ENCODE measurements at places on chromosomes 2 and 18.

GRCh38 chr18:57219964-57220363 lies 73.1 kb downstream of the BOD1L2 start:
- no peak for DNase-seq

GRCh38 chr2:152580714-152581113 lies 136.5 kb downstream of the PRPF40A start:
- DNase-seq, result no peak

- no peak for DNase-seq
These were observed 3.1 kb upstream of the FLACC1 start for GRCh38 chr2:201360256-201360655.

GRCh38 chr2:138298120-138298814 lies 203.3 kb upstream of the SPOPL start:
- DNase-seq, result no peak

- no peak for DNase-seq
These were observed 2.6 kb downstream of the SFTPB start for GRCh38 chr2:85665264-85665937.

DNA sequence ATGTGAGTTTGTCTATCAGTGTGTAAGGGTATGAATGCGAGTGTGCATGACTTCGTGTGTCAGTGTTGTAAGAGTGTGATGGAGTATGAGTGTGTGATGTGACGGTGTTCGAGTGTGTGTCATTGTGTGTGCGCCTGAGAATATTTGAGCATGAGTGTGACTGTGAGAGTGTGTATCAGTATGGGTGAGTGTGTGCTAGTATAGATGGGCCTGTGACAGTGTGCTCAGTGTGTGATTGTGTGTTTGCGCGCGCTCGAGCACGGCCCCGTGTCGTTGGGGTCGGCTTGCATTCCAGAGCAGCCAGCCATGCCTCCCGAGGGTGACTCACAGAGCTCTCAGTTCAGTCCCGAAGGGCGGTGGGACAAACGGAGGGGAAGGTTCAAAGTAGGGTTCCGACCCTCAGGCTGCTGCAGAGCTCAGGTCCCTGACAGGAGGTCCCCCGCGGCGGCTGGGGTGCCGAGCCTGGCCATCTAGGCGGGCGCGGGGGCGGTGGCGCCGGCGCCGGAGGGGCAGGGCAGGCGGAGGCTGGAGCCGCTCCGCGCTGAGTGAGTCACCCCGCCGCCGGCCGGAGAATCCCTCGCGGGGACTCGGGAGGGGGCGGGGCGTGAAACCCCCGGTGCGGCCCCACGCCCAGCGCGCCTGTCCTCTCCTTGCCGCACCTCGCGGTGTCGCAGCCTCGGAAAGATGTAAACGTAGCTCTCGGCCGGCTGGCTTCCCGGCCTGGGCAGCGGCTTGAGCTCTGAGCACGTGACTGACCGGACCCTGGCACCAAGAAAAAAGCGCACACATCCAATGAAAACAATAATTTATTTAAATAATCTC lies 3.8 kb downstream of the DLX2 start:
- DNase-seq, result no peak

DNA sequence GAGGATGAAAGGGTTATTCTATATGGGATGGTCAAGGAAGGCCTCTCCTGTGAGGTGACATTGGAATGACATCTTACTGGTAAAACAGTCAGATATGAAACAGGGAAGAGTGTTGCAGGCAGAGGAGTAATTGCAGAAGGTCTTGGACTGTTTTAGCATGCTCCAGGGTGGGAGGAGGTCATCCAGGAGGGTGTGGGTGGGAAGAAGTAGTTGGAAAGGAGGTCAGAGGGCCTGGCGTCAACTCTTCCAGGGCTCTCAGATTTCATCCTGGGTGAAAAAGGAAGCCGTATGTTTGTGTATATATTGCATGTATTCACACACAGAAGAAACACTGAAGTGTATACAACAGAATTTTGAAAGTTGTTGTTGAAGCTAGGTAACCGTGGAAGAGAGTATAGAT lies 48.2 kb downstream of the ATP9B start:
- no peak for DNase-seq

DNA sequence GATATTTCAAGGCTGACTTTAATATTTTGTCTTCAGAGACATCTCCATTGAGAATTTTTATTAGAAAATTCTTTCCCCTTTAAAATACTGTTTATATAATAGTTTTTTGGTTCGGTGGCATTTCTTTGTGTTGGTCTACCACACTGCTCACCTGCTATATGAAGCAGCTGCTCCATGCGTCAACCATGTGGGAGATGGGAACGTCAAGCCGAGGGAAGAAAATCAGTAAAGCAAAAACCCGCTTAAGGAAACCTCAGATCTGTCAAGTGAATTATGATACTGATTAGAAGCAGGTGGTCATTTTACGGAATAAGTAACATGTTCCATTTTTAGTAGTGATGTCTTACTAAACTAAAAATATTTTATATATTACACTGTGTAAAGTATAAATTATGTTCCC lies 5.6 kb upstream of the TMEM17 start:
- DNase-seq, result no peak

GRCh38 chr2:130807659-130808385 lies 28.9 kb upstream of the ARHGEF4 start:
- DNase-seq, result no peak

DNA sequence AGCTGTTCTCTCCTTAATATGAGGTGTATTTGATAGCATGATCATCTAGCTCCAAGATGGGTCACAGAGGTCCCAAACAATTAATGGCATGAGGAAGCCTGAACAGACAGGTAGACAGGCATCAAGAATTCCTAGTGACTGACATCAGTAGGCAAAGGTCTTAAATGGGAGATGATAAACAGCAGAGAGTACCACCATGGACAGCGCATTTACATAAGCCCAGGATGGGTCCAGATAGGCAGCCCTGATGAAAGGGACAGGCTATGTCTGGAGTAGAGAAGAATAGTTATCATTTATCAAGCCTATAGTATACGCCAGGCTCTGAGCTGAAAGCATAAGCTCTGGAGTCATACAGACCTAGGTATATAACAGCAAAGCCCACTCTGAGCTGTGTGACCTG lies 434.7 kb upstream of the SETBP1 start:
- DNase-seq, result no peak

DNA sequence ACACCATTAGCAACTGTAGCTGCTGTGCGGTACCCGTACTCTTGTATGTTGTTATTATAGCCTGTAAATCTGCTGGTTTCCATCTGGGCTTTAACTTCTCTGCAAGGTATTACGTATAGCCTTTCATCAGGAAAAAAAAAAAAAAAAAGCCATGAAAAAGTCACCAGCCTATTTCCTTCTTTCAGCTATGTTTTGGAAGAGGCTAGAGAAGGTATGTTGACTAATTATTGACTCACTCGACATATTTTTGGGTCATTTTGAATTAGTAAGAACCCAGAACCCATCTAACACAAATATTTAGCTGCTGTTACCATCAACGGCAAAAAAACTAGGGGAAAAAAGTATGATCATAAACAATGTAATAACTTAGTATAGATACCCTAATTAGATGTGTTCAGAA lies 1395.6 kb downstream of the SUCLG1 start:
- DNase-seq, result no peak

- no peak for DNase-seq
These were observed 4.8 kb downstream of the REG1B start for GRCh38 chr2:79082987-79083386.

GRCh38 chr2:54628418-54628817 lies 95.0 kb upstream of the EML6 start:
- no peak for DNase-seq

DNA sequence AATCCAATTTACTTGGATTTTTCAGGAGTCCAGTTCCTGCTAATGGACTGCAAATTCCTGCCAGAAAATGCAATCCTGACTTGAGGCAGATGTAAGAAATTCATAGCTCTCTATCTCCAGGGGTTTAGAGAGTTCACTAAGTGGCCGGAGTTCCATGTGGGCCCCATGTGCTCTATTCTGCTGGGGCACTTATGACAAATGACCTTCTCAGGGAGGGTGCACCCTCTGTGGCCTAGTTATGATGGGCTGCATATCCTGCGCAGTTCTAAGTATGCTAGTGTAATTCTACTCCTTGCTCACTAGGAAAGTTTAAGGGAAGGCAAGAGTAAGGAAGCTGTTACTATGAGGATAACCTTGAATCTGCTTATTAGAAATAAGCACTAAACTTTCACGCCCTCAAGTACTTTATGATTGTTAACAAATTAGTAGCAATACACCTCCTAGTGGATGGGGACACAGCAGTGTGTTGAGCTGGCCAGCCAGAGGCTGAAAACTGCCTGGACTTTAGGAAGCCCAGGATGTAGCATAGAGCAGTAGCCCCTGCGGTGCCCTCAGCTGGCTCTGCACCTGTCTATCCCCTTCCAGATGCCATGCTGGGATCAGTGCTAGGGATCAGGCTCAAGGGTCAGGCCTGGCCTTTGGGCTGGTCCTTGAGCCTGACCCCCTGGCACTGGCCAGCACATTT lies 14.4 kb downstream of the SMYD1 start:
- no peak for DNase-seq

DNA sequence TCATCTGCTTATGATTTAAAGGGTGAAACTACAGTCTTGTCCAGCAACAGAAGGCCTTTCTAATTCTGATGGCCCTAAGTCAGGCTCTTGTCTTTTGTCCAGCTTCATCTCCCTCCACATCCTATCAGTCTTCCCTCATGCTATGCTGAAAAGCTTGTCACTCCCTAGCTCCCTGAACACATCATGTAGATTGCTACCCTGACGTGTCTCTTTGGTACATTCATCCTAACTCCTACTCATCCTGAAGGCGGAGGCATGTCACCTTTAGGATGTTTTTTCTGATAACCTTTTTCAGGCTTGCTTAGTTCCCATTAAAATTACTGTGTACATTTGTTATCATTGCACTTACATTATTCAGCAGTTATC lies 78.4 kb upstream of the ARL5A start:
- no peak for DNase-seq

DNA sequence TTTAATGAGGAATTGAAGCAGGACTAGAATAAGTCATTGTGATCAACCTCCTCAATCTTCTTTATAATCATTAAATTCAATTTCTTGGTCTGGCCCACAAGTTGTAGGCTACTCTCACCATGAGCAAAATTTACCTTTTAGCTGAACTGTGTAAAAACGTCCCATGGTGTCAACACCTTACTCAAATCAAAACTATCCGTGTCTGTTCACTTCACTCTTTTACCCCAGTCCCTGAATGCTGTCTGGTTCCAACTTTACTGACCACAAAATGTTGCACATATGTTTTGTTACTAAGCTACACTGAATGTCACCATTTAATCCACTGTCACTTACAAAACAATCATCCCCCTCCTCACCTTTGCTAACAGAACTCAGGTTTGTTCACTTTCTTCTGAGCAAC lies 951.6 kb upstream of the SLC39A10 start:
- no peak for DNase-seq

GRCh38 chr2:719734-720133 lies 42.5 kb upstream of the TMEM18 start:
- no peak for DNase-seq

DNA sequence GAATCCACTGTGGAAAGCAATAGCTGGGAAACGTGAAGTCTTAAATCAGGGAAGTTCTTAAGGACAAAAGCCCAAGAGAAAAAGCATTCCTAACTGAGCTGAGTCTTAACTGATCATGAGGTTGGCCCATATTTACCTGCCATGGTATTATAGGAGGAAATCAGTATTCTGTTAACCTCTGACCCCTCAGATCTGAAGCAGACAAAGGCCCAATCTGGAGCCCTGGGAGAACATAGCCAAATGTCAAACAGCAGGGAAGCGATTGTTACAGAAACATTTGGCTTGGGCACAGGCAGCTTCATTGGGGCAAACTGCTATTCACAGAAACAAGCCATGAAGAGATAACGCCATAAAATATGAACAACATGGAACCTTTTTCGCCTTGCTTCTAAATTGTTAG lies 18.8 kb downstream of the EPHA4 start:
- no peak for DNase-seq

GRCh38 chr2:101859604-101860003 lies 132.2 kb upstream of the IL1R2 start:
- DNase-seq, result no peak

DNA sequence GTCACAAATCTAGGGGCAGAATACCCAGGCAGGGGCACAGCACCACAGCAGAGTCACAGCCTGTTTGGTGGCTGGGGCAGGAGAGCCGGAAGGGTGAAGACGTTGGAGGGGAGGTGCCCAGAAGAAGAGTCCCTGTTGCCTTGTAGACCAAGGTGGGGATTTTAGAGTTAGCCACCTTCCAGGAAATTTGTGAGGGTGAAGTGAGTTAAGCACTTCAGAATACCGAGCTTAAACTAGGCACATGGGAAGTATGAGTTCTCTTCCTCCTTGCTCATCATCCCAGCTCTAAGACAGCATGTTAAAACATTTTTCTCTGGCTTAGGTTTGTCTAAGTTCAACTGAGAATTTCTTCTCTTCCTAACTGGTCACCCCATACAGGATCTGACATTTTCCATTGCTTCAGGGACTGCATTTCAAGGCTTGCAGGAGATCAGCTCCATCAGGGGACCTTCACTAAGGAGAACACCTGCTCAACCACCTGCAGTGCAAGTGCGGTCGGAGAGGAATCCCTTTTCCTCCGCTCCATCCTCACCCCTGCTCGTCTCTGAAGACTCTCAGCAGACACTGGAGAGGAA lies 26.5 kb upstream of the PHLPP1 start:
- no peak for DNase-seq

DNA sequence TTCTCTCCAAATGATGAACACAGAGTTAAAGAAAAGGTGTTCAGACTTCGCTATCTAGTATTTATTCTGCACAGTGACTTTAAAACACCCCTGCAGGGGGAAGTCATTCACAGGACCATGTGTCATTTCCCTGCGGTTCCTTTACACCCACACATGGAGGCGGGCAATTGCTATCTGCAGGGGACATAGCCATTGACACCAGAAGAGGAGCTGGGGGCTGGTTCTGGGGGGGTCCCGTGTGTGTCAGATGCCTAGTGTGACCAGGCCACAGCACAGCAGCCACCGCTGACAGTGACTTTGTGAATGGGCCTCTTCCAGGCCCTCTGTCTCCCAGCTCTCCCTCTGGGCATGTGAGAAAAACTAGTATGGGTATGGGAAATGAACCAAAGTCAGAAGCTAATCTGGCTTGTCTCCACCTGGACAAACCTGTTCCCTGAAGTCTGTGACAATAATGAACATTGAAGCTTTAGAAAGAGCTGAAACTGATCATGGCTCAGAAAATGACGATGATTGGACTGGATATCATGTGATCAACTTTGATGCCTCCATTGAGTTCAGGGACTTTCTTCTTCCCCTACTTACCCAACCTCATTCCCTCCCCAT lies 7.5 kb upstream of the GBX2 start:
- DNase-seq, result no peak

DNA sequence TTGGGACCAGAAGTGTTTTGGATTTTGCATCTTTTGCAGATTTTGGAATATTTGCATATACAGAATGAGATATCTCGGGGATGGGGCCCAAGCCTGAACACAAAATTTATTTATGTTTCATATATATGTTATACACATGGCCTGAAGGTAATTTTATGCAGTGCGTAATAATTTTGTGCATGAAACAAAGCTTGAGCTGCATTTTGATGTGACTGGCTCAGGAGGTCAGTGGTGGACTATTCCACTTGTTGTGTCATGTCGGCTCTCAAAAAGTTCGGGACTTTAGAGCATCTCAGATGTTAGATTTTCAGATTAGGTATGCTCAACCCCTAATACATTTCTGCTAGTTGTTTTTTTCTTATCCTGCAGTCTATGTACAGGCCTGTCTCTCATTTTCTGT lies 145.4 kb downstream of the FAM210A start:
- DNase-seq, result no peak

Data from NCI-H1436 (cell line).